ENCODE measurements at places on chromosomes 7 and 10. TPM values are rescaled to one million over a fixed set of nuclear protein-coding genes. Genes with fewer than 3 reads are reported as not detected.

The ASB13 gene
- total RNA-seq = 28.5 TPM

The HECW1 gene
- 0.62 TPM for total RNA-seq

The CNNM1 gene
- total RNA-seq = 3.6 TPM

The FEZF1 gene
- not detected for total RNA-seq

The REEP3 gene
- total RNA-seq = 39.8 TPM

The STEAP4 gene
- total RNA-seq = 9.9 TPM

The VSTM2A gene
- not detected for total RNA-seq

The LRRD1 gene
- not detected for total RNA-seq

The PANK1 gene
- 10.8 TPM for total RNA-seq

The OPALIN gene
- total RNA-seq = not detected

The TAS2R3 gene
- total RNA-seq = 1.3 TPM

The UPK3B gene
- 2.6 TPM for total RNA-seq

The ARMC3 gene
- total RNA-seq = not detected

The CDC123 gene
- 50.4 TPM for total RNA-seq

The SRRT gene
- 129 TPM for total RNA-seq

The HOXA7 gene
- 26.1 TPM for total RNA-seq

All from lower leg skin (tissue), 4 donors.